ENCODE measurements at places on chromosomes 11 and 22.

GRCh38 chr11:2804189-2804588, 81.4 kb downstream of the CDKN1C start:
- DNase-seq = no peak

DNA sequence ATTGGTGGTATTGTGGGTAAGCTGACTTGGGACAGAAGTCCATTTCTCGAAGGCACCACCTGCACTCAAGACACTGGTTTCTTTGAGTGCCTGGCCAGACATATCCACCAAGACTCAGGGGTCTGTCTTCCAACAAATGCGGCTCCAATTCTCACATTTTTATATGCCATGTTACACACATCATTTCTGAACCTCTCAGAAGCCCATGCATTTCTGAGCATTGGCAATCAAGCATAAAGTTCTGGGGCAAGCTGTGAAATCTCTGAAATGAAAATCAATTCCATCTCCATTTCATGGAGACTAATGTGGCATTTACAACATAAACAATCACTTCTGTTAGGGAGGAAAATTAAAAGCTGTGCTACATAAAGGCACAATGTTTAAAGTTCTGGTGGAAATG, 243.7 kb downstream of the KIRREL3 start:
- no peak for DNase-seq

GRCh38 chr11:46034041-46034440, 87.2 kb downstream of the PHF21A start:
- no peak for DNase-seq

- no peak for DNase-seq
Observed at GRCh38 chr22:21681566-21682370, 16.0 kb downstream of the PPIL2 start.

DNA sequence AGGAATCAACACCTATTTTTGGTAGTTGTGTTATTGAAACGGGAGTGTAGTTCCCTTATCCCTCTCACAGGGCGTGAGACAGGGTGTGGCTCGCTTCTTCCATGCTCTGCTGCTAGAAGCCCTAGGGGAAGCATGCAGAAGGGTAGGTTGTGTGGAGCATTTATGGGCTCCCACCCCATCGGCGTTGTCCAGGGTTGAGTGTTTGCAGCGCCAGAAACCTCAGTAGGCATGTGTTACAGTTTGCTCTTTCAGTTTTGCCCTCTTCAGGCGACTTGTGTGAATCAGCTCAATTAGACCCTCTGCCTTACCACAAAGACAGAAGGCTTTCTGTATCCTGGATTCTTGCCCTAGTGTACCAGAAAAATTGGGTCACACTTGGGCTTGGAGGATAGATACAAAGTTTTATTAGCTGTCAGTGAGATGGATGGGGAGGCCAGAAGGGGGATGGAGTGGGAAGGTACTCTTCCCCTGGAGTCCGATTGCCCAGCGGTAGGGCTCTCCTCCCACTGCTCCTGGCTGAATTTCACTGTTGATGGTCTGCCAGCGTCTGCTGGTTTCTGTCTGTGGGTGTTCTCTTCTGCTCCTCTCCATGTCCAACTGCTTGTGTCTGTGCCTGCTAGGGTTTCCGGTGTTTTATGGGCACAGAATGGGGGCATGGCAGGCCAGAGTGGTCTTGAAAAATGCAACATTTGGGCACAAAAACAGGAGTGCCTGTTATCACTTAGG, 358.3 kb upstream of the CTSC start:
- no peak for DNase-seq

GRCh38 chr11:126058105-126058874, 4.4 kb downstream of the CDON start:
- no peak for DNase-seq

DNA sequence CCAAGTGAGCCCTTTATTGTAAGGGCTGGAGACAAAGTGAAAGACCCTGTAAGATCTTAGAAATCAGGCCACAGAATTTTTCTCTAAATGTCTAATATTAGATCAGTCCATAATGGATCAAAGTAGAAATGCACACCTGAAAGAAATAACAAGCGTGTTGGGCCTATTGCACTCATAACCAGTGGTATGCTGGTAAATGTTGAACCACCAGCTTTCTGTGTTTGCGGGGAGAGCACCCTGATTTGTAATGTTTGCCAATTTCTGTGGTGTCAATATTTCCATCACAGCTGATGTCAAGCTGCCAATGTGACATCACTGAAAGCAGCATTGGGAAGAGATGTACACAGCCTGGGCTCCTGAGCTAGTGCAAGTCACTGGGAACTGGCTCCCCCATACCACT, 46.2 kb downstream of the ENDOD1 start:
- no peak for DNase-seq

DNA sequence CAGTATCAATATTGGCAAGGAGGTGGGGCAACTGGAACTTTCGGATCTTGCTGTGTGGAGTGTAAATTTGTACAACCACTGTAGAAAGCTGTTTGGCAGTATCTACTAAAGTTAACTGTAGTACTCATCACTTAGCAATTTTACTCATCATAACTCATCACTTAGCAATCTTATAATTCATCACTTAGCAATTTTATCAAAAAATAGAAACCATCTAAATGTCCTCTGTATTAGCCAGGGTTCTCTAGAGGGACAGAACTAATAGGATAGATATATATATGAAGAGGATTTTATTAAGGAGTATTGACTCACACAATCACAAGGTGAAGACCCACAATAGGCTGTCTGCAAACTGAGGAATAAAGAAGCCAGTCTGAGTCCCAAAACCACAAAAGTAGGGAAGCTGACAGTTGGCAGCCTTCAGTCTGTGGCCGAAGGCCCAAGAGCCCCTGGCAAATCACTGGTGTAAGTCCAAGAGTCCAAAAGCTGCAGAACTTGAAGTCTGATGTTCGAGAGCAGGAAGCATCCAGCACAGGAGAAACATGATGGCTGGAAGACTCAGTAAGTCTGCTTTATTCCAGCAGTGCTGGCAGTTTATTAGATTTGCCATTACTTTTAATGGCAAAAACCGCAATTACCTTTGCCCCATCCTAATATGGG, 92.9 kb upstream of the USP47 start:
- no peak for DNase-seq

GRCh38 chr22:47152236-47152635, 389.8 kb downstream of the TBC1D22A start:
- no peak for DNase-seq

DNA sequence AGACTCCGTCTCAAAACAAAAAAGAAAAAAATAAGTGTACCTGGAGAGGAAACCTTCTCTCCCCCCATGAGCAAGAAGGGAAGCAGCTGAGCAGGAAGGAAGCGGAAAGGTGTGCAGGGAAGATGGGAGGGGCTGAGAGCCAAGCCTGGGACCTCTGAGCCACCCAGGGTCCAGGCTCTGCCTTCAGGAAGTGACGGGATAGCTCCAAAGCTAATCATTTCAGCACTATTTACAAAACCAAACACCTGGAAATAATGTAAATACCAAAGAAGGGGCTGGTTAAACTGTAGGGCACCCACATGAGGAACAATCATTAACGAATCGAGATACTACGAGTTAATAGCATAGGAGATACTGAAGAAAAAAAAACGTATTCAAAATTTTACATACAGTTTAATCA, 27.9 kb downstream of the ARRB1 start:
- no peak for DNase-seq

DNA sequence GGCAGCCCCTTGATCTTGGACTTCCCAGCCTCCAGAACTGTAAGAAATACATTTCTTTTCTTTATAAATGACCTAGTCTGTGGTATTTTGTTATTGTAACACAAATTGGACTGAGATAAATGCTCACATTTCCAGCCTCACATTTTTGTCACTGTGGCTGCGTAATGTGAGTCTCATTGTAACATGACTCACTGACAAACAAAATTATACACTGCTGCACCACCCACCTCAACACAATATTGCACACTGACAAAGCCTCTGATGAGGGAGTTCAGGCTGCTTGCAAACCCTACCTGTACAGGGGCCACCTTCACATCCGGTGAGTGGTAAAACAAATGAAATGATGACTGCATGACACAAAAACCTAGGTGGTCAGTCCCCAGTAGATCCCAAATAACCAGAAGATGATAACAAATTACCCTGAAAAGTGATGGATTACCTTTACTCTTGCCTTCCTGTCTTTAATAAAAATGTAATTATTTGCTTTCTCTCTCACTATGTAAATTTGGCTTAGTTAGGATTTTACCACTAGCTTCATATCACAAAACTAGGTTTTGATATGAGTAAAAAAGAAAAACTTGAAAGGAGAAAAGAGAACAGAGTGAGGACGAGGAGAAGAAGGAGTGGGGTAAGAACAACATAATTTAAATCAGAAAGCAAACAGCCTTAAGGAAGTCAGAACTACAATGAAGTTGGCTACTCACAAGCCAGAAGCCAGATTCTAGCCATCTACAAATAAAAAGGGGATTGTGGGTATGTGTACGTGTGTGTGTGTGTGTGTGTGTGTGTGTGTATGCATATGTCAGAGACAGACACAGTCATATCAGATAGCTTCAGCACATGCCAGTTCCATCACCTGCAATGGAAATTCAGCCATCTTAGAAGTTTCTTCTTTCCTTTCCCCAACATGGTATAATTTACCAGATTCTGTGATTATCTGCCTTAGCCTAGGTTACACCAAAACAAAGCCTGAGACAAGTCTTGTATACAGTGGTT, 53.4 kb upstream of the SESN3 start:
- DNase-seq = no peak

DNA sequence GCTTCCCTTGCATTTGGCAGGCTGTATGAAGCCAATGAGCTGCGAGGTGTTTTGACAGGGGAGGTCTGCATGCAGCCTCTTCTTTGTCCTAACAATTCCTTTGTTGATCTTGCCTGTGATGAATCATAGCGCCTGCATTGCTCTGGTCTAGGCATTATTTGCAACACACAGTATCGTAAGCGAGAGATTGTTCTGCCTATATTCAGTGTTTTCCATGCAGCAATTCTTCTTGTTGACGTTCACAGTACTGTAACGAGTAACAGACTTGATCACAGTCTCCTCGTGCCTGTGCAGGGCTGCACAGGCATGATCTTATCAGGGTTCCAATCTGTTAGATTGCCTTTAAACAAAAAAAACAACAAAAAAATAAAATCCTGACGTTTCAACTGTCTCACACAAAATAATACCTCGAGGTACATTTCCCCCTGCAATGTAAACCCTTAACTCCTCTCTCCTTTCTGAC, 13.9 kb upstream of the ADSL start:
- no peak for DNase-seq
